Erythroblast (primary cell): ENCODE measurements at places on chromosomes 4 and X.

GRCh38 chrX:7485061-7485460, 337.1 kb upstream of the PUDP start:
- DNase-seq = no peak

GRCh38 chr4:2042947-2043395, 16.2 kb upstream of the NAT8L start:
- DNase-seq = no peak

DNA sequence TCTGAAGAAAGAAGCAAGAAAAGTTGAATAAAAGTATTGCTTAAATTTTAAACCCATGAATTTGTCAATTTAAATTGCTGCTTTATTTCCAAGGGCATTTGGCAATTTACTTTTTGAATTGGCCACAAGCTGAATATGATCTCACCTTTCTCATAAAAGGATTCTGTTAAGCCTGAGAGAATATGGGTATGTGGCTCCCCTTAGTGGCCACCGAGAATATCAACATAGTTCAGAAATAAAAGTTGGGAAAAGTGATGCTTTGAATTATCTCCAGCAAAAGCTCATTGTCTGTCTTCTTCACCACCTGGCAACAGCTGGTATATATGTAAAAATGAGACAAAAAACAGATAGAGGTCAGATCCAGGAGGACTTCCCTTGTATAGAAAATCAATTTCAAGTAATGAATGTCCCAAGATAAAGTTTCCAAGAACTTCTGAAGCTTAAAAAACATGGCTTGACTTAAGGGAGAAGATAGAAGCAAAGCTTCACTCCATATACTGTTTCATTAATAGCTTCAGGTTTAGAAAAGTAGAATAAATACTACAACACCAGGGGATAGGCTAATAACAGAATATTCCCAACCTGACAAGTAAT, 290.7 kb upstream of the FAM241A start:
- DNase-seq = peak; percentile 6

DNA sequence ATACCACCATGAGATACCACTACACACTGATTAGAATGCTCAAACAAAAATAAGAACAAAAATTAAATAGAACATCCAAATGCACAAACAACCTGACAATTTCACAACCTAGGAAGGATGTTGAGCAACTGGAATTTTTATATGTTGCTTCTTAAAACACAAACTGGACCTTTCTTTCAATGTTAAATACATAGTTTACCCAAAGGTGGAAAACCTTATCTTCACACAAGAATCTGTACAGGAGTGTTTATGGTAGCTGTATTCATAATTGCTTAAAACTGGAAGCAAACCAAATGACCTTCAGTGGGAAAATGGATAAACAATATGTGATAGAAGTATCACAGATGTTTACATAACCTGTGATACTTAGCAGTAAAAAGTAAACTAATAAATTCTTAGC, 573.8 kb downstream of the MAGEB5 start:
- DNase-seq = no peak

GRCh38 chr4:157701695-157701994, 471.2 kb downstream of the GASK1B start:
- no peak for DNase-seq

- DNase-seq = no peak
Measured at GRCh38 chr4:186021461-186022167, 47.3 kb upstream of the TLR3 start.

DNA sequence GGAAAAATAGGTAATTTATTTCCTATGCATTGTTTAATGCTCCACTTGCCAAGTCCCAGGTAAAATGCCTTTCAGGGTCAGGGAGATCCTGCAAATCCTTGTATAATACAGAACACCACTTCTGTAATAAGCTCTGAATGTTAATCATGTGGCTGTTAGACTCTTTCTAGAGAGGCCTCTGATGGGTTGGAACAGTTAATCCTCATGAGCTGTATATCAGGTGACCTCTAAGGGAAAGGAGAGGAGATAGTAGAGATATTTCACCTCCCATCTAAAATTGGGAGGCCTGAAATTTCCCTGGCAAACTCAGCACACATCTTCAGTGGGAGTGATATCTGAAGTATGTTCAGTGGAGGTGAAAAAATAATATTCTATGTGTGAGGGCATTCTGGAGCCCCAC, 210.6 kb upstream of the WDFY3 start:
- DNase-seq = no peak

- DNase-seq = peak; percentile 30
Measured at GRCh38 chr4:185128272-185129119, 14.6 kb upstream of the SLC25A4 start.

- no peak for DNase-seq
Measured at GRCh38 chr4:81601358-81601694, 129.6 kb upstream of the RASGEF1B start.

DNA sequence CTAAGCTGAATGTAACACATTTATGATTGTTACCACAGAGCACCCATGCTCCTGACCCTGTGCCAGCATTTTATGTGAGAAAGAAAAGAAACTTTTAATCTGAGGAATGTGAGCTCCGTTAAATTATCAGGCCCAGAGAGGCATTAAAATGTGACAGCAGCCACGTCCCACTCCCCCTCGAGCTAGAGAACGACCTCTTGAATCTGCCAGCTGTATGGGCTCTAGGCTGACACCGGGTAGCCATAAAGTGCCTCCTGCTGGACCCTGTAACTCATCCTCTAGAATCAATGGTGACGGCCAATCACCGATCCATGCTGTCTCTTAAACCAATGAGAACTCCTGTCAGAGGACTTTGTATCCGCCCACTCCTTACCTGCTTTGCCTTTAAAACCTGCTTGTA, 110.2 kb upstream of the ADRA2C start:
- DNase-seq = no peak
